ENCODE measurements at places on chromosomes 7 and 10.

DNA sequence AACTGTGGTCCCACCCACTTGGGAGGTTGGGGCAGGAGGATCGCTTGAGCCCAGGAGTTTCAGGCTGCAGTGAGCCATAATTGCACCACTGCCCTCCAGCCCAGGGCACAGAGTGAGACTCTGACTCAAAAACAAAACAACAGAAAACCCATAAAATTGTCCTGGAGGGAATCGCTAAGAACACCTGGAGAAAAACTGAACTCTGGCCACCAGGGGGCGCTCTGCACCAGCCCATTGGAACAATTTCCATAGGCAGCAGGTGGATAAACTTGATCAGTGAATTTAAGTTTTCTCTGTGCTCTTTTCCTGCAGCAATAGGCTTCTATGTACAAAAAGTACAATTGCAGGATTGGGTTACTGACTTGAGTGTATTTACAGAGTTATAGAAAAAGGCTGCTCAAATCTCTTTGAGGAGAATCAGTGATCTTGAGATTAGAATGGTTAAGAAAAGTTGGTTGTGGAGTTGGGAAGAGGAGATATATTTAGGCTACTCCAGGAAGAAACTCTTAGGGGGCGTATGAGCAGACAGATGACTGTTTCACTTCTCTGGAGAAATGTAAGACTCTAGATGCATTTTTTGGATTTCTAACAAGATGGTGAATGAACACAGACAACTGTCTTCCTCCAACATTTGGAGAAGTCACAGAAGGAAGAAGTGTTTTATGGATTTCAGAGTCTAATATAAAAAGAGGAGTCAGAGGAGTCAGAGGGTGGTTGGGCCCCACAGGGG lies 274.9 kb upstream of the GALNT17 start:
- peak; percentile 6 for DNase-seq

GRCh38 chr10:74976565-74976964 lies 134.9 kb upstream of the SAMD8 start:
- DNase-seq, result no peak

- no peak for DNase-seq
Measured at GRCh38 chr10:88849234-88849633, 2.4 kb downstream of the ANKRD22 start.

- DNase-seq, result no peak
Measured at GRCh38 chr7:111802194-111802772, 240.0 kb upstream of the IMMP2L start.
